ENCODE measurements at places on chromosomes 1 and 21.
A peak's percentile ranks its signal among the peaks of the same experiment; 100 is the strongest.

DNA sequence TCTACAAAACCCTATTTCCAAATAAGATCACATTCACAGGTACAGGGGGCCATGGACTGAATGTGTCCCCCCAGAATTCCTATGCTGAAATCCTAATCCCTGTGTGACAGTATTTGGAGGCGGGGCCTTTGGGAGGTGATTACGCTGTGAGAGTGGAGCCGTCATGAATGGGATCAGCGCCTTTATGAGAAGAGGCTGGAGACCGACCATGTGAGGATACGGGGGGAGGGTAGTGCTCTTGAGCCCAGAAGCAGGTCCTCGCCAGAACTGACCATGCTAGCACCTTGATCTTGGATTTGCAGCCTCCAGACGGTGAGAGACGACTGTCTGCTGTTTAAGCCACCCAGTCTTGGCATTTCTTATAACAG is 23.8 kb upstream of the KIF26B start:
- DNase-seq = no peak

DNA sequence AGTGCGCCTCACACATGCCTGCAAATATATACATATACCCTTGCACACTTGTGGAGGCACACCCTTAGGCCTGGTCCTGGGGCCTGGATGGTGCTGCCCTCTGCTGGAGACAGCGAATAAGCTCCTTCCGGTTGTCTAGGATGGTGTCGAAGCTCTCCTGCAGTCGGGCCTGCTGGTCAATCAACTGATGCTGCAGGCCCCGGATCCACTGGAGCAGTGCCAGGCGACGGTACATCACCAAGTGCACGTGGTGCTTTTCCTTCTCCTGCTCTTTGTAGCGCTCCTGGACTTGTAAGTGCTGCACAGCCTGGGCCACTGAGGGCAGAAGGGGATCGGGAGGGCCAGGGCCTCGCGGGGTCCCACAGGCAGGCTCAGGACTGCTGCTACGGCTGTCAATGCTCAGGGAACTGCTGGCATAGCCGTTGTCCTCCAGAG is 3.1 kb downstream of the C1orf216 start:
- DNase-seq = peak; percentile 59

GRCh38 chr1:182207300-182207699 is 145.8 kb upstream of the ZNF648 start:
- no peak for DNase-seq

DNA sequence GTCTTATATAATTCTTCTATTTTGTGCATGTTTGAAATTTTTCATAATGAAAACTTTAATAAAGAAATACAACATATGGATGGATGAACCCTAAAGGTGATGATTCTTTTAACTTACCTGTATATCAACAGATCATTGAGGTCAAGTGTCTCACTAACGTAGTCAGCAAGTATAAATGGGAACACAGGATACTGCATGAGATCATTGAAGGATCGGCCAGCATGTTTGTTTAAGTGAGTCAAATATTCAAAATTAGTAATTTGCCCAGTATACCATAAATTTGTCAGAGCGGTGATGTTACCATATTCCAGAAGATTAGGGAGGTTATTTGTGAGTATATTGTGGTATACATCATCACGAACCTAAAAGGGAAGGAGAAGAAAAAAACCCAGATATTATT is 71.0 kb upstream of the GNG4 start:
- DNase-seq = no peak

GRCh38 chr1:10680487-10680886 is 116.0 kb downstream of the CASZ1 start:
- DNase-seq = no peak

GRCh38 chr1:167663002-167663772 is 33.2 kb downstream of the RCSD1 start:
- DNase-seq = no peak

- DNase-seq = no peak
These were observed 34.5 kb downstream of the NUAK2 start for GRCh38 chr1:205287076-205287475.

DNA sequence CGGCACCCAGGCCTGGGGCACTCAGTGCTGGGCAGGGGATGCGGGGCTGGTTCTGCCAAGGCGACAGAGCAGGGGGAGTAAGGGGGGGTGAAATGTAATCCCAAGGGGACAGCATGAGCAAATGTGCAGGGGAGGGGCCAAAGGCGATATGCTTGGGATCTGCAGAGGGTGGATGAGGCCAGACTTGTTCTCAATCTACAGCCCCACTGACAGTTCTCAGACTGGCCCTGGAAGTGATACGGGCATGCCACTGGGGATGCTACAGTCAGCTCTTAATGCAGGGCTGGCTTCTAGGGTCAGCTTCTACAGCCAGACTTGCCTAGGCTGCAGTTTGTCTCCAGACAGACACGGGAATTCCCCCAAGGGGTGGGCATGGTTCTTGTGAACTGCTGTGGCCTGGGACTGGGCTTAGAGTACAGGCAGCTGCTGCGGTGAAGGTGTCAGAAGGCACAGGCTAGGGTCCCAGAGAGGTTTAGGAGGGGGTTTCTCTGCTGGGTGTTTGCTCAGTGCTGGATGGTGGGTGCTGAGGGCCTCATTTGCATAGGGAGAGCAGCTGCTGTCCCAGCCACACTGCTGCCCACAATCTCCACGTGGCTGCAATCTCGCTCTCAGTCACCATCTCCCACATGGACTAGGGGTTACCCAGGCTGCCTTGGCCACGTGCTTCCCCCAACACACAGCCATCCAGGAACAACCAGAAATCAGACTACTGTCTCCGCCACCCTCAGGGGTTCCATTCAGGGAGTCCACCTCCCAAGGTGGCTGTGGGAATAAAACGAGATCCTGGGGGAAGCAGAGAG is 190.1 kb downstream of the HIVEP3 start:
- peak; percentile 33 for DNase-seq

DNA sequence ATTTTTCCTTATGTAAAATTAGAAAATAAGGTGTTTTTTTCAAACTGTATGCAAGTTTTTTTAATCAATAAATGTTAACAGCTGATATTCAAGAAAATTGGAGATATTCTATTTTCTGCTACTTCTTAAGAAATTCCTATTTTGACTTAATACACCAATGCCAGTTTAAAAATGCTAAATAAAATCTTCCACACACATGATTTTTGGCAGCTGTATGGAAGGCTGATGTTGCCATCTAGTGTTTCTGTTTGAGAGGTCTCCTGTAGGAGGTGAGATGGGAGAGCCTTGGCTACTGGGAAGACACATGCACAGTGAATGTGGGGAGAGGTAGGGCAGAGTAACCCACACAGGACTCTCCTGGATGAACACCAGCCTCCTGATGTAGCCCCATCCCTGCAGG is 29.2 kb upstream of the OR2B11 start:
- no peak for DNase-seq

DNA sequence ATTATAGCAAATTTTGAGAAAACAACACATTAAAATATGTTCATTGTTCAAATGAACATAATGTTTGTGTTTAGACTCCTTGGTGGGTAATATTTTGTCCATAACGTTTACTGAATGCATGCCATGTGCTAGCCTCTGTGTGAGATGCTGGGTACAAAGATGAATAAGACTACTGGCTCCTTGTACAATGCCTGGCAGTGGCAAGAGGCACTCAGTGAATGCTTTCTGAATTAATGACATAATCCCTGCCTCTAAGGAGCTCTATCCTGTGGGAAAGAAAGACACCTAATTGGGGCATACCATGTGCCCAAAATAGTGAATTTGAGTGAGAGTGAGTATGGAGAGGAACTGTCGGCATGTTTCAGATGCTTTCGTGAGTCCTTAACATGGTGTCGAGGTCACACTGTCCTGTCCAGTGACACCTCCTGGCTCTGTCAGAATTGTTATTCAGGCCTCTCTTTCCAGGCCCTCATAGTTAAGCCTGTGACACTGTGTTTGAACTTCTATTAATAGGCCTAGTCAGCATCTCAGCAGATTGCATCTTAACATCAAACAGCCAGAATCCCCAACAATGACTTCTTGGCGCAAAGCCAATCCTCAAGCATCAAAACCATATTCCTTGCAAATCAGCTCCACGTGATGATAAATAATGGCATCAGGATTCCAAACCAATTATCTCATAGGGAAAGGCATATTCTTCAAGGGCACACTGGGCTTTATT is 32.8 kb upstream of the S1PR1 start:
- DNase-seq = peak; percentile 97

GRCh38 chr1:175415129-175415712 is 222.6 kb upstream of the KIAA0040 start:
- DNase-seq = no peak

DNA sequence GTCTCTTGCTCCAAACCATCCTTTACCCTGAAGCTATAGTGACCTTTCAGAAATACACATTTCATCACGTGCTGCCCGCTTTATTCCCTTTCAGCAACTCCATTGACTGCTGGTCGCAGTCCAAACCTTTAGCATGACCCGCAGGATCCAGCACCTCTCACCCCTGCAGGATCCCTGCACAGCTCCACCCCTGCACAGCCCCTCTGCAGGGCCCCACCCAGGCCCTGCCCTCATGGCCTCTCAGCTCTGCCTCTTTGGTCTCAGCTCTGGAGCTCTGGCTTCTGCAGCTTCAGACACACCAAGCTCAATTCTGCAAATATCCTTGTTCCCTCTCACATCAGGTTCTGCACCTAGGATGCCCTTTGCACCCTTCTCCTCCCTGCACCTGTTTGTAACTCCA is 264.9 kb upstream of the C1orf174 start:
- no peak for DNase-seq

DNA sequence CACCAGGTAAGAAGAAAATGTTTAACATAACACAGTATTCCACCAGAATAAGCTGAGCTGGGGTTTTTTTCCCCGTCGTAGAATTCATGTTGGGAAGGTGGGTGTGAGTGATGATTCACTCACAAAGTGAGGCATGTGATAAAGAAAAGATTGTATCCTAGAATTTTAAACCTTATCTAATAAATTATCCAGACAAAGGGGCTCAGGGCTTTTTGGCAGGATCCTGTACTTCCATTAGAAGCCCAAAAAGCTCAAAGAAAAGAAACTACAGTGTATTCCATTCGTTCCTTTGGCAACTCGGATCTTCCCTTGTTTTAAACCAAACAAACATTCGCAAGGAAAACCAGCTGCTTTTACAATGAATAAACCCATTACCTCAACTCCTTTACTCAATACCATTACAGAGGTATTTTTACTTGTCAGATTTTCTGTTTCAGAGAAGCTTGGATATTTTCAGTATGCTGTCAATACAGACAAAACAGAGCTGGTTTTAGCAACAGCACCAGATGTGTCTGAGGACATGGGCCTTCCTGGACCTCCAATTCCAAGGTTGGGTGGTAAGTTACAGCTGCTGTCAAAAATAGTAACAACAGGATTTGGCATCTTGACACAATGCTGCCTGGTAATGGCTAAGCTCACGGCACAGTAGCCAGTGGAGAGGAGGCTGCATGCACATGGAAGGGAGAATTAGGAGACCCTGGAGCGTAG is 159.9 kb upstream of the RUNX1 start:
- no peak for DNase-seq

GRCh38 chr1:9207086-9207485 is 27.5 kb upstream of the H6PD start:
- no peak for DNase-seq

DNA sequence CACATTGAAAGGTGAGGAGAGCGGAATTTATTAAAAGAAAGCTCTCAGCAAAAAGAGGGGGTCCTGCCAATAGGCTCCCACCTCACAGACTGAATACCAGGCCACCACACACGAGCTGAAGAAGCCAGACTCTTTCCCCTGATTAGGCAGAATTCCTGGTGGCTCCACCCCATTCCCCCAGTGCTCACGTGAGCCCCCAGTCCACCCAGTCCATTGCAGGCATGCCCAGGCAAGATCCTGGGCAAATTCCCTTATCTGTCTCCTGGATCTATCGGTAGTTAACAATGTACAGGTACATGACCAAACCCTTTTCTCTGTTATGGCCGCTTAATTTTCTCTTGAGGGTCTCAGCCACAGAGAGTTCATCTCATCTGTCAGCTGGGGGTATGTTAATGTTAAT is 54.6 kb upstream of the BTG3 start:
- DNase-seq = no peak

DNA sequence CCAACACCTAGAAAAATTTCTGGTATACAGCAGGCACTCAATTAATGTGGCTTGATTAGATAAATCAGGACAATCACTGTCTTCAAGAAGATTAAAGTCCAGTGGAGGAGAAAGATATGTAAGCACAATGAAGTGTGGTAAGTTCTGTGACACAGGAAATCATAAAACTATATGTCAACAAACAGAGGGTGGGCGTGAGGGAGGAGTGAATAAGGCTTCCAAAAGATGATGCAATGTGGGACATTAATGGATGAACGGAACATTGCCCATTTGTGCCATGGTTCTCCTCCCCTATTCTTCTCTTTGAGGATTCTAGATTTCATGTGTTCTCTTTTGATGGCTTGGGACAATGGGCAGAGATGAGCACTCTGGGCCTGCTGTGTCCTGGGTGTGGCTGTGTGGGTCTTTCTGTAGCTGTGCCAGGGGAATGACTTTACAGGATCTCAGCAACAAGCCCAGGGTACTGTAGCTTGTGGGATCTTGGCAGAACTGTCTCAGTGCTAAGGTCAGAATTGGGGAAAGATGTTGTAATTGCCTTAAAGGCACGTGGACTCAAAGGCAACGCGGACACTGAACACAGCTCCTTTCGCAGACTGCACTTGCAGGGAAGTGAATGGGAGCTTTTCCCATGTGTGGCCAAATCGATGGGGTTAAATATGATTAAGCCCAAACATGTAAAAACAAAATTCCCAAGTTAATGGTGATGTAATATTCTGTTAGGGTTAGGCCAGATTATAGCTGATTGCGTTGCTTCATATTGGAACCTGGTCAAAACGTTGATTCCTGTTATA is 366.9 kb downstream of the TGFB2 start:
- DNase-seq = no peak

DNA sequence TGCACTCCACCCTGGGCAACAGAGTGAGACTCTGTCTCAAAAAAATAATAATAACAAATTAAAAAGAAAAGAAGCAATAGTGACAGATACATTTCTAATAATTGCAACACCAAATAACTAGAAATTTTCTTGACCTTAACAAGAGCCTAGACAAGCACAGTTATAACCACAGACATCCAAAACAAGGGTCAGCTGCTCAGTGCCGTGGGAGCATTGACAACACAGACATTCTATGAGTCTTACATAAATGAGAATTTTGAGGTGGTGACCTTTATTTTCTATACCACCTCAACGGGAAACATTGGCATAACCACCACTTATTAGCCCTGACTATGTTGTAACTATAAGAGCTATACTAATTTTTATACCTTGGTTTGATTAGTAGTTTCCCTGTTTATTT is 156.1 kb downstream of the NR5A2 start:
- DNase-seq = no peak

- DNase-seq = no peak
These were observed 10.0 kb upstream of the AGPAT3 start for GRCh38 chr21:43854773-43855633.

GRCh38 chr1:236247286-236247685 is 34.5 kb downstream of the ERO1B start:
- DNase-seq = no peak

DNA sequence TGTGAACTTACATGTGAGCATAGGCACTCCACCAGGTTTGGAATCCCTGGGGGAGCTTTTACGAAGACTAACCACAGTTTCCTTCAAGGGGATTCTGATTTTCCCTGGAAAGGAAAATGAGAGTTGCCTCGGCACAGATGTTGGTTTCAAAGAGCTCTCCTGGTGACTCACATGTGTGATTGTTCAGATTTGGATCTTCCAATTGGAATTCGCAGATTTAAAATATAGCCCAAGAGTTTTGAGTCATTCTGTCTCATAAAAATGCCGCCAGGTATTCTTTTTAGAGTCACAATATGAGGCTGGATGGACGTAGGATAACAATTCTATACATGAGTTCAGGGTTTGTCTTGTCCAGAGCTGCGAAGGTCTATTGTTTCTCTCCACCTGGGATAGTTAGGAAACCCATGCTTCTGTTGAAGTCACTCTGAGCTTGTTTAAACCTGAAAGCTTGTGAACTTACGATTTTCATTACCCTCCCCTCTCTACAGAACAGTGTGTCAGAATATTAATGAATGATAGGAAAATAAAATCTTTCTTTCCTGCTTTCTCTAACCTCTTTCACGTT is 64.9 kb downstream of the TGFB2 start:
- no peak for DNase-seq
